Panc1 (cell line): ENCODE measurements at places on chromosomes 1 and 21.

- DNase-seq: no peak
Measured at GRCh38 chr1:230707732-230708630, 5.9 kb downstream of the AGT start.

DNA sequence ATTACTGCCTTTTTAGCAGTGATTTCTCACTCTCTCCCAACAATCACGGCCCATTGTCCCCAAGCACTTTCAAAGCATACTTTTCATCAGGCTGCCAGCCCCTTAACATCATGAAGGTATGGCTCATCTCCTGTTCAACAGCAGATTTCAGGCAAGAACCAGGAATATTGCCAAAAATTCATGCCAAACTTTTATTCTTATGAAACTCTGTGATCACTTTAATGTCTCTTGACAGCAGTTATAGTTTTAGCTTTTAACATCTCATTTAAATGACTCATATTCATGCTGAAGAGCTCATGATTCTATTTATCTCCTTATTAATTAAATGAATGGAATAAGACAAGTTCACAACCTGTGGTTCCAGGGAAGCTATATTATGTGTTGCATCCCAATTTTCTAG is 235.1 kb downstream of the GRIK1 start:
- DNase-seq: no peak

- DNase-seq: no peak
Measured at GRCh38 chr1:42765832-42766740, 742 bp downstream of the P3H1 start.

DNA sequence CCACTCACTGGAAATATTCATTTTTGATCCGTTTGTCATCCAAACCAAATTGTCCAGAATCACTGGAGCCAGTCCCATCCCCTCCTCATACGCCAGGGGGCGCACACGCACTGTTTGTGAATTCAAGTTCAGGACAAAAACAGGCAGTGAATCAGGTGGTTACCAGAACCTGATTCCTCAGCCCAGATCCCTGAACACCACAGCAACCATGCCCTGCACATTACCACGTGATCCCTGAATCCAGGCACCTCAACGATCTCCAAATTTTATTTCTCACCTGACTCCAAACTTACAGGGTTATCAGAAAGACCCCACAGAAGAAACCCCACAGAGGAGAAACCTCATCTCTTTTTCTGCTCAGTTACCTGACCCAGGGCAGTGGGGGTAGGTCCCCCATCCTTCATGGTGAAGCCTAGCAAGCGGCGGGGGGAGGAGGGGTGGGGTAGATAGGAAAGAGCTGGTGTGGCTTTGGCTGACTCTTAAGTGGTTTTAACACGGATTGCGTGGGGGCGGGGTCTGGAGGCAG is 1.4 kb upstream of the PTPRF start:
- peak; percentile 71 for DNase-seq

GRCh38 chr1:236107121-236107907 is 35.0 kb upstream of the GPR137B start:
- no peak for DNase-seq

DNA sequence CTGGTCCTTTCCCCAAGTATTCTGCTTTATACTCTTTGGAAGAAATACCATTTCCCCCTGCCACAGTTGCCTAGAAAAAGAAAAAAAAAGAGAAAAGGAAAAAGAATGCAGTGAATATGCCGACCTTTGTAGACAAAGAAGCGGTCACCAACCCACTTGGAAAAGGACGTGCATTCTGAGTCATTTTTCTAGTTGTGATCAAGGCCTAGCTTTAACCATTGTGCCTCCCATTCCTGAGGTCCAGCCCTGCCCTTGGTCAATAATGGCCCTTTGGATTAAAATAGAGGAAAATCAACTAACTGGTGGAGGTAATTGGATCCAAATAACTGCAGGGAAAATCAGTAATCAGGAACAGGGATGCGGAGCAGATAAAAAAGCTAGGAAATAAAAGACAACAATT is 24.8 kb downstream of the S1PR1 start:
- DNase-seq: no peak

DNA sequence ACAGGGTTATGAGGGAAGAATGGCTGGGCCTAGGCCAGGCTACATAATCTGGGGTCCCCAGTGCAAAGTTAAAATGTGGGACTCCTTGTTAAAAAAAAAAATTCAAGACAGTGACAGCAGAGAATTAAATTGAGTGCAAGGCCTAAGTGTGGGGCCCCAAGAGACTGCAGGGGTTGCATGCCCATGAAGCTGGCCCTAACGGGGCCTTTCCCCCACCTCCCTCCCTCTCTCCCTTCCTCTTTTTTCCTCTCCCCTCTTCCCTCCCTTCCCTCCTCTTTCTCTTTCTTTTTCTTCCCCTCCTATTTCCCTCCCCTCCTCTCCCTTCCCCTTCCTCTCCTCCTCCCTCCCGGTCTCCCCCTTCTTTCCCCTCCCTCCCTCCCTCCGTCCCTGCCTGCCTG is 266.7 kb downstream of the LMO4 start:
- DNase-seq: no peak

DNA sequence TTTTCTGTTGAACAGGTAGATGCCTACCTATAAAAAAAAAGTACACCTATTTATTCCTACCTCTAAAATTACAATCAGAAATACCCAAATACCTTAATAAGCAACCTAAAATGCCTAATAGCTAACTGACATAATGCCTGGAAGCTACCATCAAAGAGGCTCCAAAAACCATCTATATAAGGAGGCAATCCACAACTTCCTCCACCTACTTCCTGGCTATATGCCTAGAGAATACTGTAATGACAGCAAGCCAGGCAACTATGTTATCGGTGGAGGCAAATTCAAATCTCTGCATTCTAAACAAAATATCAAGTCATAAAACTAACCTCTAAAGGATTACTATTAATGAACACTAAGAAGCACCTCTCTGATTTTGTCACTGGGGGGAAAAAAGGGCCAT is 10.1 kb downstream of the ZNF644 start:
- no peak for DNase-seq

- DNase-seq: no peak
Measured at GRCh38 chr1:199096591-199096990, 457.8 kb downstream of the PTPRC start.

GRCh38 chr1:167418391-167418790 is 99.9 kb downstream of the CD247 start:
- DNase-seq: no peak

GRCh38 chr1:7247791-7248548 is 462.7 kb downstream of the CAMTA1 start:
- no peak for DNase-seq

DNA sequence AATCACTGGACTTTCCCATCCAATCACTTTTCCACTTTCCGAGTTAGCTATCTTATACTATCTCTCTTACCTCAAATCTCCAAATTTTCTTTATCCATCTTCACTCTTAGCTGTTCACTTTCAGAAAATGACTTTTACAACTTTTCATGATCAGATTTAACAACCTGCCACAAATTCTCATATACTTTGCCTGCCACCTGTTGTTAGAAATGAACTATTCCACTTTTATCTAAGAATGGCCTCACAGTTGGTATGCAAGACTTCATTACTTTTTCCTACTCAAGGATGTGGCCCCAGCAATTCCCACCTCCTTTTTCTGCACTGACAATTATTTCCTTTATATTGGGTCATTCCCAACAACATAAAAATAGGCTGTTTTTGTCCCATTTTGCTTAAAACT is 93.6 kb upstream of the DEPDC1 start:
- DNase-seq: no peak

GRCh38 chr1:169858467-169858866 is 35.2 kb downstream of the SCYL3 start:
- DNase-seq: peak; percentile 63

DNA sequence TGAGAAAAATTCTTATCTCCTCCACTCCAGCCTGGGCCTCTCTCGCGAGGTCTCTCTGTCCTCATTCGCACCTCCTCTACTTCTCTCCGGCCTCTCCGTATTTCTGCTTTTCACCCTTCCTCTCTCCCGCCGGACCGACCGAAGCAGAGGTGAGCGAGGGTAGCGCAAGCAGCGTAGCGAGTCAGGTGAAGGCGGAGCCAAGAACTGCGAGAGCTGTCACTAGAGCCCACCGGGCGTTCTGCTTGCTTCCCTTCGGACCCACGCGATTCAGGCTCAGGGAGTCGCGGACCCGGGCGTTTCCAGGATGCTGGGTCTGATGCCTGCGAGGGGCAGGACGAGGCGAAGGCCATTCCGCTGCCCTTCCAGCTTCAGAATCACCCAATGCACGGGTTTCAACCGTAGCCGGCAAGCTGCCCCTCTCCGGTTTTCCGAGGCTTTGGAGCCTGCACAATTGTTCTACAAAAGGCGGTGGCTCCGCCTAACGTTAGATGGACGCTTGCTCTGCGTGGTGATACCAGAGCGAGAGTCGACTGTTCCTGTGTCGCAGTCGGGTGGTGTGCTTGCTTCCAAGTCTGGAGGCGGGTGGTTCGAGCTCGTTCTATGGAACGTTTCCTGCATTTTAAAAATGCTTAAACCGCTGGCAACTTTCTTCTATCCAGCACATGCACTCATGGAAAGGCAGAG is 310.2 kb downstream of the FAM72C start:
- no peak for DNase-seq
